ENCODE measurements at places on chromosomes 11 and 22.

DNA sequence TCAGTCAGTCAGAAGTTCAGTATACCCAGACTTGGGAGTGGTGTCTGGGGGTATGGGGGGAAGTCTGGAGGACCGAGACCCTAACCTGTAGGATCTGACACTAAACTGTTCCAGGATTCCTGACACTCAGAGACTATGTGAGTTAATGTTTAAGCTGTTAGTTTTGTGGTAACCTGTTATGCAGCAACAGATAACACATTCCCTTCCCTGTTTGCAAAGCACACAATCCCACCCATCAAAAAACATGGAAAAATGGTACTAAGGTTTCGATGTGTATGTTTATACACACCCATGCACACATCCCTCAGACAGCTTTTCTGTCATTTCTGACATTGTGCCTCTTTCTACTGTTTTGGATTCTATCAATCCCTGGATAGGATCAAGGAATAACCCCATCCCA lies 27.6 kb downstream of the ZNF280B start:
- DNase-seq, result no peak

DNA sequence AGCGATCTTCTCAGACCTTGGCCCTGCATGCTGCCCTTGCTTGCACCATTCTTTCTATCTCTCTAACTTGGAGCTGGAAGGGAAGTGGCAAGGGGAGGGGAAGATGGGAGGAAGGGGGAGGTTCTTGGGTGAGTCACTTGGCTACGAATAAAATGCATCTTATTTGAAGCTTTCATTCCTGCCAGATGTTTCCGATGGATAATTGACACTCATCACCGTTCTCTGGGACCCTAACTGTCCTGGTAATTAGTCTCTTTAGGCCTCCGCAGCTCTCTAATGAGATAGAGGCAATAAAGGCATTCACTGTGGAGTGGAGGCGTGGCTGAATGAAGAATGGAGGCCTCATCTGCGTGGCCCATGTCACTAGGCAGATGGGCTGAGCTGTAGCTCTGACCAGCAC lies 960.1 kb downstream of the NTM start:
- DNase-seq, result no peak

- DNase-seq, result no peak
Measured at GRCh38 chr11:119389611-119390254, 8.2 kb upstream of the USP2 start.

DNA sequence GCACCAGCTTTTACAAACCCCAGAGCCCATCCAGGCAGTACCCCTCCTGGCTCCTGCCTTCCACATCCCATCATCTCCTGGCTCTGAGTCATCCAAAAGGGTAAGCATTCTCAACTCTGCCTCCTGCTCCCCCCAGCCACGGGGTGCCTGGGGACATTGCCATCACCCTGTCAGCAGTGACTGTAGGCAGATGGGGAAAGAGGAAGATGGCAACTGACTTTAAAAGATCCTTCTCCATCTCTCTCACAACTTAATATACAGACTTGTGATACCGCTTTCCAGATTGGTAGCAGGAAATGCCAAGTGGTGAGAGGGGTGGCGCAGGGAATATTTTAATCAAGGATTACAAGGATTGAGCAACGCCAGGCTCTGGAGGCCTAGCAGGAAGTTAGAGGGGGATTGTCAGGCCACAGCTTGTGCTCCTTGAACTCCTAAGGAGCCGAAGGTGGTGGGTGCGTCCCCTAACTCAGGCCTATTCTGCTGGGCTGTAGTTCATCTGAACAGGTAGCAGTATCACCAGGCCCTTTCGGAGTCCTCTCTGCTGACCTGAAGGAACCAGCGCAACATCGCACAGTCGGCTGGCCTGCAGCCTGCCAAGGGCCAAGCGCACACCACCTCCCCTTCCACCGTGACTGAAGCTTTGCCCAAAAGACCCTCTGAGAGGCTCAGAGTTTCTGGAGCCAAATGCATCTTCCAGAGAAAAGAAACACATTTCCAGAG lies 83.3 kb downstream of the ZC3H12C start:
- no peak for DNase-seq

- no peak for DNase-seq
Measured at GRCh38 chr11:125084057-125084416, 20.9 kb downstream of the SLC37A2 start.

GRCh38 chr22:42820045-42820763 lies 36.9 kb downstream of the ARFGAP3 start:
- DNase-seq, result no peak

GRCh38 chr11:44507896-44508445 lies 57.5 kb upstream of the CD82 start:
- DNase-seq, result no peak

DNA sequence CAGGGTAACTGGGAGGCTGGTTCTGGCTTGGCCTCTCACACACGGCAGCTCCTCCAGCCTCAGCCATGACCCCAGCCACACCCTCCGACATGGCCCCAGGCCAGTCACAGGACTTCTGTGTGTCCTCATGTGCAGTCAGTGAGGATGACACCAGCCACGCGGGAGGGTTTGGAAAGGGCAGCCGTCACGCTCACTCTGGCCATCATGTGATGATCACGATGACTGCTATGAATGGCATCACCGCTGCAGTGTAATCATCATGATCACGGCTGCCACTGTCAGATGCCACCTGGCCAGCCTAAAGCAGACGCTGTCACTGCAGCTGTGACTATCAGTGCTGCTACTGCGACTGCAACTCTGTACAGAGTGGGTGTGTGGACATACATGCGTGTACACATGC lies 640.9 kb downstream of the BRD1 start:
- DNase-seq, result no peak

DNA sequence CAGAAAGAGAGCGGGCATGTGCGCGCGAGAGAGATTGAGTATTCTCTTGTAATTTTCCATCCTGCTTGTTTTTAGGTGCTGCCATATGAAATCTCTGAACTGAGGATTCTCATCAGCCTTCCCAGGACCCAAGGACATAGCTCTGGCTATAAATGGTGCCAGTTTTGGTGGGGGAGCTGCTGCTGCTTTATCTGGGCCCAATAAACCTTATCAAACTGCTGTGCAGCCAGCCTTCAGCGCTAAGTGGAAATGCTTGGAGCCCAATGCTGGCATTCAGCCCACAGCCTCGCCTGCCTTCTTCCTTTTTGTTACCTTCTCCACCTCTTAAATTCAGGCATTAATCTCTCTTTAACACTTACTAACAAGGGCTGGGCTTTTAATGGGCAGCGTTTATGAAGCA lies 2.4 kb upstream of the ZBTB16 start:
- DNase-seq, result no peak

- no peak for DNase-seq
Measured at GRCh38 chr11:119432484-119433357, 9.7 kb upstream of the THY1 start.

DNA sequence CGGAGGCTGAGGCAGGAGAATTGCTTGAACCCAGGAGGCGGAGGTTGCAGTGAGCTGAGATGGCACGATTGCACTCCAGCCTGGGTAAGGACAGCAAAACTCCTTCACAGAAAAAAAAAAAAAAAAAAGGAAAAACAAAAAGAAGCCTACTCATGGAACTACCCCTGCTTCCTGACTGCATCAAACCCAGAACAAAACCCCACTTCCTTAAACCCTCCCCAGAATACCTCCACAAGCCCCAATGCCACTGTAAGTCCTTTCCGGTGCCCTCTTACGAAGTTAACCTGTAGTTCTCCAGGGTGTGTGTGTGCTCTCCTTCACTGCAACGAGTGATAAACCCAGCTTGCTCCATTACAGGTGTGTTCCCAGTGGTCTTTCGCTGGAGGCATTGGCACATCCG lies 8.6 kb upstream of the TOLLIP start:
- no peak for DNase-seq

- DNase-seq, result no peak
Measured at GRCh38 chr11:20066013-20066782, 94.1 kb downstream of the DBX1 start.

DNA sequence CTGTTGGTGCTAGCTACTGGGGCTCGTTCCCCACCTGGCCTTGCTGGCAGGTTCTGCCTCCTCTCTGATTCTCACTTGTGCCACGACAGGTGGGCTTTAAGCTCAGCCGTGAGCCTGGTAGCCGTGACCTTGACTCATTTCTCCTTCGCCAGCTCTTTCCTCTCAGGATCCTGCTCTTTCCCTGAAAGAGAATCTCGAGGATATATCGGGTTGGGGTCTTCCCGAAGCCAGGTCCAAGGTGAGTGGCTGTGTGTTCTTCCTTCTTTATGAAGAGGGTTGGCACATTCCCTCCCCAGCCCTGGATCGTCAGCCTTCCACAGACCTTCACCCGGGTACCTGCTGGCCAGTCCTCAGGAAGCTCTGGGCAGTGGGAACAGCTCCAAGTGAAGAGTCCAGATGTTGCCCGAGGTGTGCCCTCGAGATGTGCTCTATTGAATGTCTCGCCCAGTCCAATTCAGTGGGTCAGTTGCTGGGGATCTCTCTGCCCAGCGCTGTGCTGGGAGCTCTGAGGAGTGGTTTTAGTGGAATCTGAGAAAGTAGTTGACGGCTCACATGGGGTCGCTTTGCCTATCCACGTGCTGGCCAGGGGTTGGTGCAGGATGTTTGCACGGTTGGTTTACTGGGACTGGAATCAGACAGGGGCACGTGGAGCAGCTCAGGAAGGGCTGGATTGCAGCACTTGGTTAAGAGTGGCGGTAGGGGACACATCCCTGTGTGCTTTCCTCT lies 1.4 kb downstream of the ZNF74 start:
- no peak for DNase-seq

- DNase-seq, result no peak
Measured at GRCh38 chr11:61617515-61617914, 36.6 kb upstream of the SYT7 start.

DNA sequence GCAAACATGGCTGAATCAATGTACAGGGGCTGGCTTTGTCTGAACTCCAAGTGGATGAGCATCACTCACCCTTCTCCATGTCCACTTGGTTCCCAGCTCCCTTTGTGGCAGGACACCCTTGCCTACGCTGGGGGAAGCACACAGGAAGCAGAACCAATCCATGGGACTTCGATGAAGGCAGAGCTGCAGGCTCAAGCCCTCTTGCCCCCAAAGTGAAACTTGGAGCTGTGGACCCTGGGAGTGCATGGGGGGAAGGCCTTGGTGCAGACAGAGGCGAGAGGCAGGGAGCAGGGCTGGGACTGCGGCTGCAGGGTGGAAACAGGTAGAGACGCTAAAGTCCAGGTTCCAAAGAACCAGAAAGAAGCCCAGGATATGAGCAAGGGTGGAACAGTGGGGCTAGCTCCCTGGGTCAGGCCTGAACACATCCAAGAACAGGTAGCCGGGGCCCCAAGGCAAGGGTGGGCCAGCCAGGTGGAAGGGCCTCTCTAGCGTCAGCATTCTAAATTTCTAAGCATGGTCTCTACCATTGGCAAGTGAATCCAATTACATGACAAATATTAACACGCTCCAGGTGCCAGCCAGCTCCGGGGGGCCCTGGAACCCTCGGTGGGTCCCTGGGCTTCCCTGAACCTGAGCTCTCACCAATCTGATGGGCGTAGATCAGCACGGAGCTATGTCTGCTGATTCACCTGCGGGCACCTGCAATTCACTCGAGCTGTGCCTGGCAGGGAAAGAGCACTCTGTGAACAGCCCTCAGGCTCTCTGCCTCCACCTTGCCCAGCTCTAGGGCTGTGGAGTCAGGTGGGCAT lies 532.8 kb downstream of the BRD1 start:
- DNase-seq, result no peak

GRCh38 chr11:74196781-74197486 lies 25.8 kb downstream of the PPME1 start:
- DNase-seq, result no peak

GRCh38 chr11:21634956-21635355 lies 557.9 kb upstream of the ANO5 start:
- no peak for DNase-seq

DNA sequence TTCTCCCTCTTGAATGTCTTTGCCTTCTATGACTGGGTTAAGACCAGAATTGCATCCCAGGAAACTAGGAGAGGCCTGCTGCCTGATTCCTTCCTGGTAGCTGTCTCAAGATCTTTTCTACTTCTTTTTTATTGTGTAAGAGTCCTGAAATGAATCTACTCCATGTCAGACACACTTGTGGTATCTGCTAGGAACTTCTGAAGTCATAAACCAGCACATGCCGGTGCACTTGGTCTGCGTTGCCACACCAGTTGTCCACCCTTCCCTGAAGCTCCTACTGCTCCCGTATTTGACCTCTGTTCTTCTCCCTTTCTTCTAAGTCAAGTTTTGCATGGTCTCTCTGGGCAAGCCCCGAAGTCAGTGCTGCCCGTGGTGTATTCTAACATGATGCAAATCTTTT lies 644.2 kb downstream of the ETS1 start:
- no peak for DNase-seq

- DNase-seq, result no peak
Measured at GRCh38 chr11:16863389-16863788, 124.9 kb downstream of the C11orf58 start.

GRCh38 chr11:103997082-103997481 lies 39.4 kb upstream of the DDI1 start:
- no peak for DNase-seq

- no peak for DNase-seq
Measured at GRCh38 chr11:107172996-107173395, 154.7 kb upstream of the GUCY1A2 start.

- DNase-seq, result no peak
Measured at GRCh38 chr11:115222218-115222862, 281.9 kb downstream of the CADM1 start.

DNA sequence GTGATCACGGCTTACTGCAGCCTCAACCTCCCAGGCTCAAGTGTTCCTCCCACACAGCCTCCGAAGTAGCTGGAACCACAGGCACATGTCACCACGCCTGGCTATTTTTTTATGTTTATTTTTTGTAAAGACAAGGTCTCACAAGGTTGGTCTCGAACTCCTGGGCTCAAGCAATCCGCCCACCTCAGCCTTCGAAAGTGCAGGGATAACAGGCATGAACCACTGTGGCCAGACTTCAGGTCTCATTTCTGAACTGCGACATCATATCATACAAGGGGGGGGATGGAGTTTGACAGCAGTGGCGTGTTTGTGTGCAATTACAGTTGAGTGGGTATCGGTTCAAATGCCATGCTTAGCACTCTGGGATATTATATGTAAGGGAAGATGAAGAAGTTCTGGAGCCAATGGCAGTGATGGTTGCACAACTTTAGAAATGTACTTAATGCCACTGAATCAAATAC lies 6.9 kb downstream of the NAALADL1 start:
- no peak for DNase-seq

DNA sequence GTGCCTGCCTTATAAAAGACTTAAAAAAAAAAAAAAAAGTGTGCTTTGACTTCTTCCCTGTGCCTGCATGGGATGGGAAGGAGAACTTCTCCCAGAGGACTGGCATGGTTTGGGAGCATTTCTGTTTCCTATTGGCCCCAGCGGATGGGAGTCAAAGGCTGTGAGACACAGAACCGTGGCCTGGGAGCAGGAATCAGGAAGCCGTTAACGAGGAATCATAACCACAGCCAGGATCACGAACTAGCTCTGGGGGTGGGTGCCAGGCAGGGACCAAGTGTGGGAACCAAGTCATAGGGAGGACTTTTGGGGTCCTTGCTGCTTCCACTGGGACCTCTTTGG lies 526 bp downstream of the C1QTNF6 start:
- DNase-seq, result no peak

- no peak for DNase-seq
Measured at GRCh38 chr11:70733327-70734325, 335.3 kb downstream of the CTTN start.

GRCh38 chr11:71153005-71153390 lies 99.4 kb downstream of the SHANK2 start:
- DNase-seq, result no peak

- DNase-seq, result peak; percentile 77
Measured at GRCh38 chr11:14908214-14908880, 16.3 kb upstream of the CYP2R1 start.

- DNase-seq, result no peak
Measured at GRCh38 chr11:91850533-91851275, 373.9 kb upstream of the FAT3 start.

All from NCI-H1105 (cell line).